ENCODE measurements at places on chromosomes 2 and 18.

GRCh38 chr2:25165992-25166875 is 2.1 kb downstream of the POMC start:
- DNase-seq, result no peak

DNA sequence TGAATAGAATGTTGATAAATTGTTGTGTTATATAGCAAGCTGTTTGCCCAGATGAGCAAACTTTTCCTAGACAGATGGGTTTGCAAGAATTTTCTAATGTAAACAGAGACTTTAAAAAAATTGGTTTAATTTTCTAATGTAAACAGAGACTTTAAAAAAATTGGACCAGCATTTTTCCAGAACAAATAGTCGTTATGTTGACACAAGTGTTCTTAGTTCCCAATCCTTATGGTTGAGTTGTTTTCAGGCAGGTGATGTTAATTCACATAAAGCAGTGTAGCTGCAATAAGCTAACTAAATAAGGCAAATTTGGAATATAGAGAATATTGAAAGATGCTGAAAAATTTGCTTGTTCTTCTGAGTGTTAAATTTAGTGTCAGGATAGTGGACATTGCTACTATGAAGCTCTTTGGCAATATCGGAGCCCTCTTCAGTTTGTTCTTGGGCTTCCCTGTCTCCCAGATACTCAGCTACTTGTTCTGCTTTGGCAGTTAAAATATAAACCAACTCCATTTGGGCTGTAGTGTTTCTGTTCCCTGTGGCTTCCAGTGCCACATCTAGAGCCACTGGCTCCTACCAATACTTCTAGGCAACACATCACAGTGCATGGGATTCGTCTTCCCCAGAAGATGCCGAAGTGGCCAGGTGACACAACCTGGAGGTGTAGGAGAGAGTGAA is 105.7 kb downstream of the DYNAP start:
- DNase-seq, result no peak

- no peak for DNase-seq
Measured at GRCh38 chr18:38690626-38691025, 1125.0 kb upstream of the CELF4 start.

- DNase-seq, result no peak
Measured at GRCh38 chr2:59567151-59567550, 986.3 kb downstream of the BCL11A start.

DNA sequence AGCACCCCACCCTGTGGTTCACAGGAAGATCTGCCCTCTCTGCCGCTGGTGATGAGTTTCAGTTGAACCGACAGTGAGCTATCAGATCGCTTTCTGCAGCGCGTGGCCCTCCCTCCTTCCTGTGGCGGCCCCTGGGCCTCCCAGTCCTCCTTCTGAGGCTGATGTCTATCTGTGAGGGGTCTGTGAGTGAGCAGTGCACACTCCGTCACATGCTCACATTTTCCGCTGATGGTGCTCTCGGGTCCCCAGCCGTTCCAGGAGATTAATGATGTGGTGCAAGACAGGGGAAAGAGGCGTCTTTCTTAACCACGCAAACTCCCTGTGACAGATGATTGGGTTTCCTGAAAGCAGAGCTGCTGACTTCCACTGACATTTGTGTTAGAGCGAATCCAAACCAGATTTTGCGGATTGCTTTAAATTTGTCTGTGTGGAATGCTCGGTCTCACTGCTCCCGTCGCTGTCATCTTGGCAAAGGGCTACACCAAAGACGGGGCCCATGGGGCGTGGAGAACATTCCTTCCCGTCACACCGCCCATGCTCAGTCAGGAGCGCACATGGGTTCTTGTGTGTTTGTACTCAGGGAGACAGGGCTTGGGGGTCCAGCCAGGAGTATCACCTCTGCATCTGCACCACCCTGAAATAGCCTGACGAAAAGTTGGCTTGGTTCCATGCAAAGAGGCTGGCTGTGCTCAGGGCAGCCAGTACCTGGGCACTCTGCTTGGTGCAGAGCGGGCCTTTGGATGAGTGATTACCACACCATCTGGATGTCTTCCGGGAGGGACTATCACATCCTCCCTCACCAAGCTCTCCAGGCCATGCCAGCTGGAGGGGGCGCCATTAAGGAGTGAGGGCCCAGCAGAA is 154.7 kb upstream of the HS6ST1 start:
- DNase-seq, result peak; percentile 2

- no peak for DNase-seq
Measured at GRCh38 chr2:187658952-187659525, 104.8 kb upstream of the TFPI start.

GRCh38 chr2:98454073-98454472 is 9.4 kb downstream of the INPP4A start:
- DNase-seq, result no peak

GRCh38 chr18:31274931-31275330 is 43.0 kb upstream of the DSG1 start:
- no peak for DNase-seq

GRCh38 chr2:212392544-212392943 is 146.1 kb downstream of the ERBB4 start:
- no peak for DNase-seq

- DNase-seq, result no peak
Measured at GRCh38 chr2:30218814-30219213, 12.5 kb upstream of the LBH start.

DNA sequence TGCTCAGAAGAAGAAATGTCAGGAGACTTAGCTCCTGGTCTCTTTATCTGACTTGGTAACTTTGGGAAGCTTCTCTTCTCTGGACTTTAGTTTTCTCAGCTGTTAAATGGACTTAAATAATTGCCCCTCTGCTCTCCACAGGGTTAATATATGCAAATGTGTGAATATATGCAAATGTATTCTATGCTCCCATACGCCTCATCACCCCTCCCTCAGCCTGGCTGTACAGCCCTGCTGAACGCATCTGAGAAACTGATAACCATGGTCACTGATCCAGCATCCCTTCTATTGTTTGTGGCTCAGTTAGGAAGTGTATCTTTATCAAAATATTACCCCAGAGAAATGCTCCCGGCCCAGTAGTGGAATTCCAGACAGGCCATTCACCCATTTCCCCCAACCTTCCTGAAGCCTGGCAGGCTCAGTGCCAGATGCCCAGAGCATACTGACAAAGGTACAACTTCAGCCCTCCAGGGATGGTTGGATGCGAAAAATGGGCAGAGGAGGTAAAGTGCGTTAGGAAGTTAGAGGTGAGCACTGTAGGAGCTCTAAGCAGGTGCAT is 103.4 kb downstream of the DYSF start:
- DNase-seq, result no peak

GRCh38 chr2:147860009-147860408 is 15.2 kb downstream of the ACVR2A start:
- DNase-seq, result no peak

All from AG09309 (cell line).